ENCODE measurements at places on chromosomes 3 and 15.

DNA sequence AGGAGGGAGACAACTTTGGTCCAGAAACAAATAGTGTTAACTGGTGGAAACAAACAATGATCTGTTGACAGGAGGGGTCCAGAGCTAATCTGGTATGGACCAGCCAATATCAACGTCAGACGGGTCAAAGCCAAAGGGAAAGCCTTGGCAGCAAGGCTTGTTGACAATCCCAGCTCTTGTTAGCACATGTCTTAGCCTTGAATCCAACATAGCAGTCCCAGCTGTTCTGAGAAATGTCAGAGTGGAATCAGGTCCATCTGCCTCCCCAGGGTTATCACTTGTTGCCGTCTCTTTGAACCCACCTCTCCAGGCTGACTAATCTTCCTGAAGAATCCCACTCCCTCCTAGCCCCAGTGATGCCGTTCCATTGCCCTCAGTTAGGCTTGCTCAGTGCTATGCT, 404.6 kb upstream of the MCTP2 start:
- no peak for DNase-seq

DNA sequence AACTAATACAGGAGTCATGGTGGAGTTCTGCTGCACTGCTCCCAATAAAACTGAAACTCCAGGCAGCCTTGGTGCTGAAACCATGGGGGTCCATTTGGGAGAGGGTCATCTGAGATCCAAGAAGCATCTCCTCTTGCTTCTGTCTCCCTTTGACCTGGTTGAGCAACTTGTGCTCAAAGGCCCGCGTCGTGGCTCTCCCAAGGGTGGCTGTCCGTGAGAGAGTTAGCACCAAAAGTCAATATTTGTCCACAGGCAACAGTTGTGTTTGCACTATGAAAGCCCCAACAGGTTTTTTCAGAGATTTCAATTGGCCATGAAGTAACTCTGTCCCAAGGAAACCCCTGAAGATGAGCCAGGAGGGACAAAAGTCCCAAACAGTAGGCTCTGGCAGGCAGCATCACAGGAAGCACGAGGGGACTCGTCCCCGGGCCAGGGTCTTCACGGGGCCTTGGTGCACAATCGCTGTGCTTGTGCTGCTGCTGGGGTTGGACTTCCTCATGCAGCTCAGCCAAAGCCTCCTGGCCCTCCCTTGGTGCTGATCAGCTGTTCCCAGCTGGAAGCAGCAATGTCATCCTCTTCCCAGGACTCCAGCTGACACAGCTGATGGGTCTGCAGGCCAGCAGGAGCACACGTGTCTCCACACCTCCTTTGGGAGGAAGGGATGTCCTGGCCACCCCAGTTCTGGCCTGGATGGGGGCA, 39.4 kb upstream of the WNT5A start:
- no peak for DNase-seq

GRCh38 chr3:105490045-105490444, 123.3 kb downstream of the ALCAM start:
- no peak for DNase-seq

DNA sequence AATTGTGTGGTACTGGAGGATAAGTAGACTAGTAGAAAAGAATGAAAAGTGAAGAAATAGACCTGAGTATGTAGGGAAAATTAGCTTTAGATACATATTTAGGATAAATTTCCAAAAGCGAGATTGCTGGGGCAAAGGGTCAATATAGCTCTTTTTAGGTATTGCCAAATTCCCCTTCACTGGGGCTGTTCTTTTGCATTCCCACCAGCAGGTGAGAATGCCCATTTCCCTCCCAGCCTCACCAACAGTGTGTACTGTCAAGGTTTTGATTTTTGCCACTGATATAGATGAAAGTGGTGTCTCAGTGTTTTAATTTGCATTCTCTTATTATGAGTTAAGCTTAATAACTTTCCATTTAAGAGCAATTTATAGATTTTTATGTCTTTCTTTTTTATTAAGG, 35.7 kb upstream of the BHLHE40 start:
- DNase-seq, result no peak

GRCh38 chr3:157204431-157204830, 44.5 kb upstream of the CCNL1 start:
- no peak for DNase-seq

- DNase-seq, result no peak
These were observed 129.4 kb upstream of the SLC24A5 start for GRCh38 chr15:47991357-47991756.

GRCh38 chr3:195828762-195829161, 17.0 kb upstream of the MUC4 start:
- no peak for DNase-seq

DNA sequence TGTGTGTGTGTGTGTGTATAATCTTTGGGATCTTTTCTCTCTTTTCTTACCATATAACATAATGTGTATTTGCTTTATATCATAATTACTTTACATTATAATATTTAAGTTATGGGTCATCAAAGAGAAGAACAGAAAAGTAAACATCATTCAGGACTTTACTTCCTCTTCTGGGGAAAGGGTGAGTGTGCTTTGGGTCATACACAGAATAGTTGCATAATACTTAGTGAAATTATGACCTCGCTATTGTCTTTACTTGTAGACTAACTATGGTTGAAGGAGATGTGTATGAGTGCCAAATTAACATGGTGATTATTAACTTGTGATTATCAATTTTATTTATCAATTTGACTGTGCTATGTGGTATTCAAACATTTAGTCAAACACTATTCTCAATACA, 1086.9 kb downstream of the DIPK2A start:
- DNase-seq, result no peak

DNA sequence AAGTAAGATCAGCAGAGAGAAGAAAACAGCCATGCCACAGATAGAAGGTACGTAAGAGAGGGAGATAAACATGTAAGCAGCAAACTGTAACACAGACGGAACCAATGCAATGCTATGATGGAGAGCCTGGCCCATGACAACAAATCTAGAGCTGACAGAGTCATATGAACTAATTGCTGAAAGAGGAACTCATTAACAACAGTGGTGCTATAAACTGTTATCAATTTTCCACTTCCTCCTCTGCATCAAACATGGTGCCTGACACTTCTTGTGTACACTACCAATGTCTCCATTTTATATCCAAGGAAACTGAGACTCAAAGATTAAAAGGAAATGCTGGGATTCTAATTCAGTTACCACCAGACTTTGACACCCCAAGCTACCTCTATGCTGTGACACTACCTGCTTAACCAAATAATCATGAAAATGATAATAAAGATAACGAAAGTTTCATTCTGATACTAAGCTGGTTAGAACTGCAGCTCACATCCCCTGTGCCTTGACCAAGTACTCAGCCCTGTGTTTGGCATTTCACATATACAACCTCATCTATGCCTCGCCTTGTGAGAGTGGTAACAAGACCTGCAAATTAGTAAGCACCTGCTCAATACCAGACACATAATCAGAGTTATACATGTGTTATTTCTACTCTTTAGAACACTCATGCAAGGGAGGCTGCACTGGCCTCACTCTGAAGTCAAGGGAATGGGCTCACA, 79.3 kb downstream of the ANO10 start:
- DNase-seq, result no peak

DNA sequence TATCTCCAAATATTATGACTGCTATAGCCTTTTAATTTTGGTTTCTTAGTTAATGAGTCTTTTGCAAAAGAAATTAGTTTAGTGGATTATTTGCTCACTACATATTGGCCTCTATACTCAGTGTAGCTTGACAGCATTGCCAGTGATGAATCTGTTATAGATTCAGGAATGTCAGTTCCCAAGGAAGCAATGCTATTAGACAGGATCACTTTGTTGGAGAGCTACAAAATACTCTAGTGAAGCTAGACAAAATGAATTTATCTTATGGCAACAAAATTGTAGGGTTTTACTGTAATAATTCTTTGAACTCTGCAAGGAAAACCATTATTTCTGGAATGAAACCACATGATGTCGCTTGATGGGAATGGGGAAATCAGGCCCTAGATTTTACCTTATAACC, 543.3 kb downstream of the SQOR start:
- no peak for DNase-seq

GRCh38 chr15:41610048-41610447, 50.2 kb upstream of the MGA start:
- DNase-seq, result no peak

- DNase-seq, result no peak
These were observed 245.3 kb downstream of the FEZF2 start for GRCh38 chr3:62128051-62128450.
